ENCODE measurements at places on chromosomes 6 and 20.

DNA sequence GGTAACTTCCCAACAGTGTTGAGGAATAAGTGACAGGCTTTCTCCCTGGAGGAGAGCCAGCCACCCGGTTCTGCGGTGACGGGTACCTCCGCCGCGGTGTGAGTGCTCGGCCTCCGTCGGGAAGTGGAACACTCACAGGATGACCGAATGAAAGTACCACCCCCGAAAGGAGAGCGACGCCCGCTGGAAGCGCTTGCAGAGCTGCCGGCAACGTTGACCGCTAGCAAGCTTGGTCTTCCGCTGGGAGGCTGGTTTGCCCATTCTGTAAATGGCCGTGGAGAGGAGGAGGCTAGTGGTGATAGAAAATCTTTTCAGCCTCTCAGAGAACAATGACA, 614 bp upstream of the TMEM242 start:
- peak; percentile 75 for DNase-seq

DNA sequence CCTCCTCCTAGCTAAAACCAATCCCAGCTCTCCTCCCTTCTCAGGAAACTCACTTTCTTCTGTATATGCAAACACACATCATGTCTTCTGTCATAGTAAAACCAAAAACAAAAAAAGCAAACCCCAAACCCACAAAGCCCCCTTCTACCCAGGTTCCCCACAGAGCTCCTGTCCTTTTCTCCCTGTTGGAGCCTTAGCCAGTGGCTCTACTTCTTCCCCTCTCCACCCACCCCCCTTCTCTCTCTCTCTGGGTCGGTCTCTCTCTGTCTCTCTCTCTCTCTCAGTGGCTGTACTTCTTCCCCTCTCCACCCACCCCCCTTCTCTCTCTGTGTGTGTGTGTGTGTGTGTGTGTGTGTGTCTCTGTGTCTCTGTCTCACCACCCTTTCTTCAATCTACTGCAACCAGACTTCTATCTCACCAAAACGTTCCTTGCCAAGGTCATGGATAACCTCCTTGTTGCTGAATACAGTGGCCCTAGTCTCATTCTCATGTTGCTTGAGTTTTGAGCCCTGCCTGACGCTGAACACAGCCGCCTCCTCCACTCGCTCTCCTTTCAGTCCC, 8.7 kb upstream of the OSER1 start:
- DNase-seq: no peak

DNA sequence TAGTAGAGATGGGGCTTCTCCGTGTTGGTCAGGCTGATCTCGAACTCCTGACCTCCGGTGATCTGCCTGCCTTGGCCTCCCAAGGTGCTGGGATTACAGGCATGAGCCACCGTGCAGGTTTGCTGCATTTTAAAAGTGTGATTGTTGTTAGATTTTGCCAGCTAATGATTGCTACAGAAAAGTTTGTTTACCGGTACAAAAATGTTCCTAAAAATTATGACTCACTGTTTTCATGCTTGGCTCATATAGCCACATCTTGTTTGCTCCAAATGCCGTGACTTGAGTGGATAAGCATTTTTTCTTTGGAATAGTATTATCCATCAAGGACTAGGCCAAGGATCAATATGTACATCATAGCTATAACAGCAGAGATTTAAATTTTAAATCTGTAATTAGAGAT, 24.3 kb downstream of the LRRN4 start:
- no peak for DNase-seq

GRCh38 chr6:87714093-87714842, 12.2 kb upstream of the AKIRIN2 start:
- DNase-seq: peak; percentile 79

DNA sequence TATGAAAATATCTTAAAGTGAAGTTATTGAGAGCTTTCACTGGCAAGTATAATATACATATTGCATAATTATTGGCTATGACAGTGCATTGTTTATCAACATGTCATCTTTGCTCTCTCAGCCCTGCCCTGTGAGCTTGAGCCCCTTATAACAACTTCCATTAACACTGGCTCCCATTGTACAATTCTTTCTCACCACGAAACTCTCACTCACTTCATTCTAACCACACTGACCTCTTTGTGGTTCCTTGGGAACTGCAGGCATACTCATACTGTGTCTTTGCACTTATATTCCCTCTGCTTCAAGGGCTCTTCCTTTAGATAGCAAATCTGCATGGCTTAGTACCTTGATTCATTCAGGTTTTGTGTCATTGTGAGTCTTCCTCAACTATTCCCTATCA, 411.8 kb downstream of the CDKAL1 start:
- no peak for DNase-seq

GRCh38 chr6:126475449-126475848, 135.5 kb downstream of the CENPW start:
- DNase-seq: no peak

GRCh38 chr20:1707588-1708449, 50.2 kb upstream of the SIRPG start:
- no peak for DNase-seq

DNA sequence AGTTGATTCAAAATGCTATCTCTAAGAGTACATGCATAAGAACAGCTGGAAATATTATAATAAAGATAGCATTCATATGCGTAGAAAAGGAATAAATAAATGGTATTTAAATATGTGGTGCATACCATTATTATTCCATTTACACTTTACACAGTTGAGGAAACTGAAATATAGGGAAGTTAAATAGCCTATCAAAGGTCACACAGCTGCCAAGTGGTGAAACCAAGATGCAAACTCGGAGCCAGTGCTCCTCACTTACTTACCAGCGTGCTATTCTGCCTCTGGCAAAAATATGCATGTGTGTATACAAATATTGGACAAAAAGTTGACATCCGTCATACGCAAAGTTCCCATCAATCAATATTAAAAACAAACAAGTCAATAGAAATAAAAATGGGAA, 22.3 kb upstream of the ANKEF1 start:
- DNase-seq: peak; percentile 27

- DNase-seq: peak; percentile 27
Observed at GRCh38 chr6:147508042-147508865, at the start of gene SAMD5. Gene SAMD5 (plus strand): TSS chr6:147508690. CDS start chr6:147508929, 239 bp downstream.

DNA sequence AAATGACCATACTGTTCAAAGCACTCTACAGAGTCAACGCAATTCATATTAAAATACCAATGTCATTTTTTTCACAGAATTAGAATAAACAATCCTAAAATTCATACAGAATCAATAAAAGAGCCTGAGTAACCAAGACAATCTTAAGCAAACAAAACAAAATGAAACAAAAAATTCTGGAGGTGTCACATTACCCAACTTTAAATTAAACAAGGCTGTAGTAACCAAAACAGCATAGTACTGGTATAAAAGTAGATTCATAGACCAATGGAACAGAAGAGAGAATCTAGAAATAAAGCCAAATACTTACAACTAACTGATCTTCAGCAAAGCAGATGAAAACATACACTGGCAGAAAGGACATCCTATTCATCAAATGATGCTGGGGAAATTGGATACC, 346.9 kb upstream of the JAG1 start:
- no peak for DNase-seq

DNA sequence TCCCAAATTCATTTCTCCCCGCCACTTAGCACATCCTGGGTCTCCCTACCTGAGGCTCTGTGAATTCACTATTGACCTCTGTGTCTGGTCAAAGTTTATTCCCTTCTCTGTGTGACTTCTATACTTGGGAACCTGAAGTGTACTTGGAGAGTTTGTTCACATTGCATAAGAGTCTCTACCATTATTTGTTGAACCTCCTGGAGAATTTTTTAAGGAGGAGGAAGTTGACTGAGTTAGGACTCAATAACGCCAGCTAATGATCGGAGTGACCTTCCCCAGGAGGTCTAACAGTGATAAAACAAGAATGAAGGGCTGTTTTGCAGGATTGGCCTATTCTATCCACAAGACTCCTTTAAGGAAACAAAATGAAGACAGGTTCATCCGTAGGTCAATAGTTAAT, 23.6 kb downstream of the STMND1 start:
- DNase-seq: no peak

- DNase-seq: no peak
Observed at GRCh38 chr20:44028003-44028730, 113.5 kb downstream of the TOX2 start.

GRCh38 chr6:36033935-36034334, 6.3 kb downstream of the MAPK14 start:
- peak; percentile 73 for DNase-seq

GRCh38 chr20:2145376-2145775, 43.7 kb downstream of the STK35 start:
- no peak for DNase-seq

DNA sequence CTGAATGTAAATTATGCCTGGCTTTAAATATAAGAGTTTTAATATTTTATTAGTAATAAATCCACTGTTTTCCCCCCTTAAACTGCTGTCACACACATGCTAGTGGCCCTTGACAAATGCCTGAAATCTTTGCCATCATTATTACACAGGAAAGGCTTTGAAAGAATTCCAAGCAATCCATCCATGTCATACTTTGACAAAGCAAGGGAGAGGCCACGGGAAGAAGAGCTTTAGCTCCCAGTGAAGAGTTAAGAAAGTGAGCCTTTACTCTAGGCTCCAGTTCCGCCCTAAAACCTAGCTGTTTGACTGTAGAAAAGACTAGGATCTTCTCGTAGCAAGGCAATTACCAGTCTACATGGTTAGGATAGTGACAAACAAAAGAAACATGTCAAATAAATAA, 147.9 kb downstream of the GMDS start:
- no peak for DNase-seq

GRCh38 chr20:39878809-39879208, 810.2 kb downstream of the MAFB start:
- DNase-seq: no peak

DNA sequence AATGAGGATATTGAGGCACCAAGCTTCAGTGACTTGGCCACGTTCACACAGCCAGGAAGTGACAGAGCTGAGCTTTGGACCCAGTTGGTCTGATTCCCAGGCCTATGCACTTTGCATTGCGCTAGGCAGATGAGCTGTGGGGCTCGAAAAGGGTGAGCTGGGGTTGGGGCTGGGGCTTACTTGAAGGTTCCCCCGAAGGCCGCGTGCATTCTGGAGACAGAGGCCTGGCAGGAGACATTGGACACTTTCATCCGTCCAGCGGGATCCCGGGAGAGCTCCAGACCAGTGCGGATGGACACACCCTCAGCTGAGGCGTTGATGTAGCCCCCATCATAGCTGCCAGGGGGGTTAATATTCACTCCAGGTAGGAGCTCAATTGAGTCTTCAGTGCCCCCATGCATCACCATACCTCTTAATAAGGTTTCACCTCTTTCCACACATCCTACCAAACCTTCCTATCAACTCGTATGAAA, 2.6 kb downstream of the PLTP start:
- DNase-seq: no peak

- no peak for DNase-seq
Observed at GRCh38 chr6:166492092-166492741, 94.3 kb downstream of the RAMACL start.

DNA sequence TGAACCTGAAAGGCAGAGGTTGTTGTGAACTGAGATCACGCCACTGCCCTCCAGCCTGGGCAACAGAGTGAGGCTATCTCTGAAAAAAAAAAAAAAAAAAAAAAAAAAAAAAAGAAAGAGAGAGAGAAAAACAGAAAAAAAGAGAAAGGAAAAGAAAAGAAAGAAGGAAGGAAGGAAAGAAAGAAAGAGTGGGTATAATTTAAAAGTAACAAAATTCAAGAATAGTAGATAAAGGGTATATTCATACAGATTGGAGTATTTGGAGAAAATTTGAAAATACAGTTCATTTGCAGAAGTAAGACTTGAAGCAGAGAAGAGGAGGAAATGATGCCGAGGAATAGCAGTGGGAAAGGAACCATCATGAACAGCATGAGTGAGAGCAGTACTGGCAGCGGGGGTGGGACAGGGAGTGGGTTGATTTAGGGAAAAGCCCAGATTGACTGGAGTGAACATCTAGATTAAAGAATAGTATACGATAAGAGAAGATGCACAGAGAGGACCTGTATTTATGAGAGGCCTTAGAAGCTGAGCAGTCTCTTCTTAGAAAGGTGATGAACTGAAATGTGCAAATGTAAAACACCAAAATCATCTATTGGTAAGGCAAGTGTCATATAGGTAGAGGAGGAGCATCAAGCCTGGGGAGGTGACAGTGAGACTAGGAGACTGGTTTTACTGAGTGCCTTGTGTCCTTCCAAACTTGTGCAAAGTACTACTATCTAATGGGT, 17.8 kb upstream of the HLA-DRB1 start:
- DNase-seq: peak; percentile 86

- DNase-seq: no peak
Observed at GRCh38 chr6:134347885-134348805, 30.2 kb upstream of the SGK1 start.

DNA sequence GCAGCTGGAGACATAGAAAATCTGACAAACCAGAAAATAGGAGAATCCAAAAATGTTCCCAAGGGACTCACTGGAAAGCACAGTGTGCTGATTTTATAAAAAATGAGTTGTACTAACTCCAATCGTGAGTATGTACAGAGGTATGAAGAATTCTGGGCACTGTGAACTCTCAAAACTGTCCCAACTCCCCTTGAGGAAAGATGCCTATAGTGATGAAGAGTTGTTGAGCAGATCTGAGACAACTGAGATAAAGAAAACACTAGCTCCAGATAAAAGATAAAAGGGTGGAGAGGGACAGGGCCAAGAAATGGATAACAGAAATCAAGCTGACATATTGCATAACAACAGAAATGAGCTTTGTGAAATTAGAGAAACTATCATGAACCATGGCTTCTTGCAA, 481.4 kb downstream of the MAFB start:
- DNase-seq: no peak

DNA sequence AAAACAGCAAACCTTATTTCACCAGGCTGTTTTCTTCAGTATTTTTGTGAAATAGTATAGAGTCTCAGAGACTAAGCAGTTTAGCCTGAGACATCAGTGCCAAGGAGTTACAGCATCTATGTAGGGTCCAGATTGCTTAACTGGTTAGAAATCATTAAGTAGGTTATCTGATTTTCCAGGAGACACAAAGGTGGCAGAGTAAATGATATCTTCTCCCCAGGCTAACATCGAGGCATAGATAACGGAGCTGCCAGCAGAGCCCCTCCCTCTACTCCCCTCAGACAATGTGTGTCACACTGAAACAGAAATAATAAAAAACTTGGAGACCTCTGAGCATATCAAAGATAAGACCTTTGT, 473.0 kb upstream of the CITED2 start:
- DNase-seq: no peak

GRCh38 chr6:52416629-52417151, 3.5 kb upstream of the EFHC1 start:
- peak; percentile 62 for DNase-seq

DNA sequence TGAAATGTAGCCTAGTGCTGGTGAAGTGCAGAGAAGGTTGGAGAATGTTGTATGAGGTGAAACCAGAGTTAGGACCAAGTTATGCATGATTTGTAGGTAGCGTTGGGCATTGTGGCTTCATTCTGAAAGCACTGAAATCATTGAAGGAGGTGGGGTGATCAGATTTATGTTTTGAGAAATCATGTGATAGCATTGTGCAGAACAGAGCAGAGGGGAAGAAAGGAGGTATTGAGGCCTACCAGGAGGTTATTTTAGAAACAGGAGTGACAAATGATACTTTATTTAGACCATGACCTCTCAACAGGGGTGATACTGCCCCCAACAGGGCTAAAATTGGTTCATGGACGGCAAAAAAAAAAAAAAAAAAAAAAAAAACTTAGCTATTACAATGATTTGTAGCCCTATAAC, 15.6 kb upstream of the HMGN3 start:
- DNase-seq: peak; percentile 24
